Activated CD8-positive, alpha-beta memory T cell treated with anti-CD3 and anti-CD28 coated beads for 24 hours (primary cell): ENCODE measurements at places on chromosomes 7 and 10.

- no peak for DNase-seq
These were observed 1.2 kb upstream of the ATP6V0E2 start for GRCh38 chr7:149872419-149873073.

DNA sequence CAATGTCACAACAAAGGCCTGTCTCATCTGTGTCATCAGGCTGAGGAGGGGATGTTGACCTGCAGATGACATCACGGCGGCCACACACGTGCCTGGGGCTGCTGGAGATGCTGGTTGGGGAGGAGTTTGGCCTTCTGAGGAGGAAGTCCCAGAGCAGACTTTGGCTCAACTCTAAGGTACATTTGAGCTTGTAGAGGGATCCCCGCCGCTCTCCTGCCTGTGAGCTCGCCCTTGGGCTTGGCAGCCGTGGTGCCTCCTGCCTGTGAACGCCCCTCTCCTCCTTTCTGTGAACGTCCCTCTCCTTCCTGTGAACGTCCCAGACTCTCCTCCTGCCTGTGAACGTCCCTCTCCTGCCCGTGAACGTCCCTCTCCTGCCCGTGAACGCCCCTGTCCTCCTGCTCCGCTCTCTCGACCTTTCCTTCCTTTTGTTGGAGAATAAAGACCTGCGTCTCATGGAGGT, 176.4 kb downstream of the DNAJB6 start:
- DNase-seq = peak; percentile 41

DNA sequence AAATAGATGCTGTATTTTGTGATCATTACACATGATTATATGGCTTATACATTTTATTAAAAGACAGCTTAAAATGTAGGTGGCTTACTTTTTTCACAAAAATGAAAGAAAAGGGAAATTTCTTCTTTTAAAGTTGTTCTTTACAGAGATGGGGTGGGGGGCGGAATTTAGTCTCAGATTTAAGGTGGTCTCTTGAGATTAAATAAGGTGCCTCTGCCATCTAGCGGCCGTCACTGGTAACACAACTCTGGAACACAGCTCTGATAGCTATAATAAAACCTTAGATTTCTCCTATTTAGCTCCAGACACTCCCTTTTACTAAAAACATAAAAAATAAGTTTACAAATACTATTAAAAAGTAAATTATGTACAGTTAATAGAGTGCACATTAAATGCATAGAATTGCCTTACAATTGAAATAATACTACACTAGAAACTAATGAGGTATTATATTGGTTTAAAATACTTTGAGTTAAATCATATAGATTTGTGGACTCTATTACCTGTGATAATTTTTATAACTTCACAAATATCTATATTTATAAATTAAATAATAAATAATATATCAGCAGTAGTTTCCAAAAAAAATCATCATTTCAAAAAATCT, 210.9 kb downstream of the DGKB start:
- DNase-seq = peak; percentile 75

DNA sequence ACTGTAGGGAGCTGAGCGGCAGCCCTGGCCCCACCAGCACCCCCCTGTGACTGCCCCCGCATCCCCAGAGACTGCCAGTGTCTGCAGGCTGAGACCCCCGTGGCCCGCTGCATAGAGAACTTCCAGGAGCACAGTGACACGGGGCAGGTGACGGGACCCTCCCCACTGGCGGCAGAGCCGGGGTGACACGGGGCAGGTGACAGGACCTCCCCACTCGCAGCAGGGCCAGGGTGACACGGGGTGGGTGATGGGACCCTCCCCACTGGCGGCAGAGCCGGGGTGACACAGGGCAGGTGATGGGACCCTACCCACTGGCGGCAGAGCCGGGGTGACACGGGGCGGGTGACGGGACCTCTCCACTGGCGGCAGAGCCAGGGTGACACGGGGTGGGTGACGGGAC, 2.3 kb downstream of the GPER1 start:
- no peak for DNase-seq

GRCh38 chr10:112728997-112729396, 221.1 kb upstream of the TCF7L2 start:
- no peak for DNase-seq

GRCh38 chr10:11509036-11509435, 102.4 kb downstream of the USP6NL start:
- DNase-seq = no peak

GRCh38 chr7:130593033-130593432, 75.5 kb downstream of the COPG2 start:
- no peak for DNase-seq

DNA sequence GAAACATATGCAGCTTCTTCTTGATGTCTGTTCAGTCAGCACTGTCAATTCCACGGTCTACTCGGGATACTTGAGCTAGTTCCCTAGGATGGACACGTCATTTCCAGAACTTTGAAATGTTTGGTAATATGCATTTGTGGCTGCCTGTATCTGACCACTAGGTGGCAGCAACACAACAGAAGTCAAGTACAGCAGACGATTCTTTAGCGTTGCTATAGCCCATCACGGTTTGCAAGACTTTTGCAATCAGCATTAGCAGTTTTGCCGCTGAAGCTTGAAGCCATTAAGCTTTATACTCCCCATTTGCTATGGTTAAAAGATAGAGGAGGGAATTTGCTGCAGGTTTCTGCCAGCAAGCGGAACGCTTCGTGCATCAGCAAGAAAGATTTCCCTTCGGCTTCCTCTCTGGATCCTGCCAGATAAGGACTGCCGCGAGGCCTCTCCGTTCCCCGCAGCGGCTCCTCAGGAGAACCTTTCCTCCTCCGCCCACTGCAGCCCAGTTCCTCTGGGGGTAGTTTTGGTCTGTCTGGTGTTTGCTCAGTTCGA, 63.5 kb downstream of the ABCC2 start:
- DNase-seq = peak; percentile 78

GRCh38 chr10:15123749-15124184, 26.6 kb downstream of the RPP38 start:
- DNase-seq = no peak

DNA sequence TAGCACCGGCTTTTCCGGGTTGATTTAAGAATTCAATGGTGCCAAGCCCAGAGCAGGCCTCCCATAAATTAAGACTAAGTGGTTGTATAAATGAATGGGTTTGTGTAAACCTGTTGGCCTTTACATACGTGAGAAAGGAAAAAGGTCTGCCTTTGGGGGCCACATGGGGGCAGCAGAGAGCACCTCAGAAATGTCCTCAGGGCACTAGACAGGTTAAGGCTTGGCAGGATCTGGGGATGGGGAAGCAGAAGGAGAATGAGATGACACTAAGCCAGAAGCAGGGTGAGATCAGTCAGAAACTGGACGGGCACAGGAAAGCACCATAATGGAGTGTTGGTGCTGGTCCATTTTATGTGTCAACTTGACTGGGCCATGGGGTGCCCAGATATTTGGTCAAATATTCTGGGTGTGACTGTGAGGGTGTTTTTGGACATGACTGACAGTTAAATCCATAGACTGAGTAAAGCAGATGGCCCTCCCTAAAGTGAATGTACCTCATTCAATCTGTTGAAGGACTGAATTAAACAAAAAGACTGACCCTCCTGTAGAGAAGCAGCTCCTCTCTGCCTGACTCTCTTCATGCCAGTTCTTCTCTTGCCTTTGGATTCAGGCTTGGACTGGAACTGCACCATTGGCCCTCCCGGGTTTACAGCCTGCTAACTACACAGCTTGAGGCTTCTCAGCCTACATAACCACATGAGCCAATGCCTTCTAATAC, 58.9 kb downstream of the FRMPD2 start:
- peak; percentile 61 for DNase-seq

DNA sequence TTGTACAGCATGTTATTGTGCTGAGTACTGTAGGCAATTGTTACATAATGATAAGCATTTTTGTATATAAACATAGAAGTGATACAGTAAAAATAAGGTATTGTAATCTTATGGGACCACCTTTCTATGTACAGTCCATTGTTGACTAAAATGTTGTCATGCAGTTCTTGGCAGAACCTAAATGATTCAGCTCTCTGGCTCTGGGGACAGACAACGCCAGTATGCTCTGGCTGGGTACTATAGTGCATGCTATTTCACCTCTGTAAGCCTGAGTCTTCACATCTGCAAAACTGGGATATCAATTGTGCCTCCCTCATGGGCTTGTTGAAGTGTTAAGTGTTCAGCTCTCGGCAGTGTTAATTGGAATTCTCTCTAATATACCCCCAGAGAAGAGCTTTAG, 674.3 kb downstream of the INHBA start:
- DNase-seq = no peak

- peak; percentile 75 for DNase-seq
These were observed 29.8 kb upstream of the PURB start for GRCh38 chr7:44914992-44915607.

DNA sequence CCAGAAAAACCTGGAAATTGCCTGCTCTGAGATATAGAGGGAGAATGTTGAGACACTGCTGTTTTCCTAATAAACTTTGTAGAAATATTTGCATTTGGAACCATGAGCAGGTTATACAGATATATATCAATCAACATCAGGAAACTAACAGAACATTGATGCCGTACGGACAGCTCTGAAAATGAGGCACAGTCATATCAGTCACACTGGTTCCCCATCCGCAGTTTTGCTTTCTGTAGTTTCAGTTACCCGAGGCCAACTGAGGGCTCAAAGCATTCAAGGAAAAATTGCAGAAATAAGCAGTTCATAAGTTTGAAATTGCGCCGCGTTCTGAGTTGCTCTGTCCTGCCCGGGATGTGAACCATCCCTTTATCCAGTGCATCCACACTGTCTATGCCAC, 137.9 kb downstream of the KLF6 start:
- no peak for DNase-seq

DNA sequence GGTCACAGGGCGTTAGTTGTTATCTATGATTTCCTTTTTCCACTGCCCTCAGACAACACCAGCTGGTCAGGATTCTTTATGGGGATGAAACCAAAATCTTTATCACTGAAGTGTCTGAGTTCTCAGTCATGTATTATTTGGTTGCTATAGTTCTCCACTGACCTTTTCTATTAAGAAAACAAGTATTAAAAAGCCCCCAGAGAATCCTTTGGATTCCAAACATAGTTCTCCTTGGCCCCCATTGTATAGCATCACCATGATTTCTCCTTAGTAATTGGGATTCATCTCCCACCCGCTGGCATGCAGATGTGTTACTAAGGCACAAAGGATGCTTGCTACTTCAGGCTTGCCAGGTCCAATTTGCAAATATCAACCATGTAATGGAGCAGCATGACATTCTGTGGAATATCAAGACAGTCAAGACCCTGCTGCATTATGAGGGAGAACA, 94.3 kb downstream of the IQUB start:
- no peak for DNase-seq

- no peak for DNase-seq
These were observed 207.1 kb upstream of the ADCY1 start for GRCh38 chr7:45367026-45367425.

DNA sequence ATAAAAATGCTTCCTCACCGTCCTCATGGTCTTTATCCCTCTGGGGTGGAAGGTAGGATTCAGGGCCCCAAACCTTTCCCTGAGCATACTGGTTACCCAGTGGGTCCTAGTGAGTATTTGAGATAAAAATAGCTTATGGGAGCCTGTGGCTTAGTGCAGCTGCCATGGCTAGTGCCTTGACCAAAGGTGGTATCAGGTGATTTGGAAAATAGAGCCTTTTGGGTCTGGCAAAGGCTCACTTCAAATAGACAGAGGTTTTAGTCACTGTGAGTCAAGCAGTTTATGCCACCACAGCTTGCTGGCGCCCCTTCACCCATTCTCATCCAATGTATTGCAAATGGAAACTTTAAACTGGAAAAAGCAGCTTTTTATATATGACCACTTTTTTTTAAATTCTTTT, 30.4 kb downstream of the PLAU start:
- no peak for DNase-seq

DNA sequence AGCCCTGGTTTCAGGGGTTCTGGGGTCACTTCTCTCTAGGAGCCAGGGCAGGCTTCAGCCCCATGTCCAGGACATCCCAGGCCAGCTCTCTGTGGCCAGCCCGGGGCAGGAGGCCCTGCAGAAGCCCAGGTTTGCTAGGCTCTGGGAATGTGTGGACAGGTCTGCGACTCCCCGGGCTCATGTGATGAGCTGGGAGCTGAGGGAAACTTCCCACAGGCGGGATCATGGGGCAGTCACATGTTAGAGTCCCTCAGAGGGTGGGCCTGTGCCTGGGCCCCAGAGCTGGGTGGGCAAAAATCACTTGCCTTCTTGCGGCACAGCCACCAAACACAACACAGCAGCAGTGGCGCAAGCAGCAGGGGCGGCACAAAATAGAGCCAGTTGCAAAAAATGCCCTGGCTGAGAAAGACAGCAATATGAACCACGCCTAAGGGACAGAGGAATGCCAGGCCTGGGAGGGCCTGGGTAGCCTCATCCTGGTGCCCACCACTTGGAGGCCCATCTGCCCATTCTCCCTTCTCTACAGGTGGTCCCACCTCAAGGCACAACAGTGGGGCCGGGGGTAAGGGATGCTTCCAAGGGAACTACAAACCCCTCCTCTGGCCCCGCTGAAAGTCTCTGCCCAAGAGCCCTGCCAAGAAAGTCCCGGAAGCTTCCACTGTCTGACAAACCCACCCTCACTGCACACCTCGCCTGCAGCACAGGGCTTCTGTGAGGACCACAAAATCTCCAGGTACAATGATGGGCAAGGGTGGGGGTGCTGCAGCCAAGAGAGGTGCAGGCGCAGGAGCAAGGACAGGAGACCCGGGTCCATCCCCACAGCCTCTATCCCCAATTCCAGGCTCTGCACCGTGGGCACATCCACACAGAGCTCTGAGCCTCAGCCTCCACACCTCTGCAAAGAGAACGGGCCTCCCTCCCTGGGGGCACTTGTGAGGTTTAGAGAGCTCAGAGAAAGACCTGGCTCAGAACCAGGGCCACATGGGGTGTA, 34.6 kb upstream of the ANTXRL start:
- no peak for DNase-seq

GRCh38 chr10:133324198-133324792, 12.4 kb downstream of the CALY start:
- DNase-seq = no peak

GRCh38 chr7:90858546-90858945, 262.4 kb downstream of the CDK14 start:
- no peak for DNase-seq

- DNase-seq = peak; percentile 70
These were observed 346.6 kb upstream of the KLF6 start for GRCh38 chr10:4131407-4132215.

DNA sequence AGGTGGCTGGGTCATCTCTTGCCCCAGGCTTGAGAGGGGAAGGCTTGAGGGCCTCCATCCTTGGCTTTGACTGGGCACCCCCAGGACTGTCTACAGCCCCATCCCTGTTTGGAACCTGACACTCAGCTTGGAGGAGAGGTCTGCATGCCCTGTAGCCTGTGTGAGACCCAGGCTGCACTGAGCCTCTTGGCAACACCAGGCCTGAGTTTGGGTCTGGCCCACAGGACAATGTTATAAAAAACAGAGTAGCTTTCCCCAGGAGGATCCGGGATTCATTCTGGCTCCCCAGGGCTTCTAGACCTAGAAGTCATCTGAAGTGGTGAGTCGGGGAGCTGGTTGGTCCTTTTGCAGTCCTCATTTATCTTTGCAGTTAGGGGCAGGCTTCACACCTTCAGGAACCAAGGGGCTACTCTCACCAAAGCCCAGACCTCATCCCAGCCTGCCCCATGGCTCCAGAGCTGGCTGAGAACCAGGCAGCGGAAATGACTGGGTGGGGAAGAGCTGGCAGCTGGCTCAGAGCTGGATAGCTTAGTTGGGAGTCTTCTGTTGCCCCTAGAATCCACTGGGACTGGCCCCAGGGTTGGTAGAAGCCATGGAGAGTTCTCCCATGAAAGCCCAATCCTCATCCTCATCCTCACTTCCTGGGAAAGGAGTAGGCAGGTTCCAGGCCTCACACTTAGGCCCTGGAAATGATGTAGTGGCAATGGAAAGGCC, 68.8 kb downstream of the ADCYAP1R1 start:
- peak; percentile 21 for DNase-seq

- no peak for DNase-seq
These were observed 163.0 kb downstream of the FGFR2 start for GRCh38 chr10:121435099-121435875.
